ENCODE measurements at places on chromosomes 12 and 14.

DNA sequence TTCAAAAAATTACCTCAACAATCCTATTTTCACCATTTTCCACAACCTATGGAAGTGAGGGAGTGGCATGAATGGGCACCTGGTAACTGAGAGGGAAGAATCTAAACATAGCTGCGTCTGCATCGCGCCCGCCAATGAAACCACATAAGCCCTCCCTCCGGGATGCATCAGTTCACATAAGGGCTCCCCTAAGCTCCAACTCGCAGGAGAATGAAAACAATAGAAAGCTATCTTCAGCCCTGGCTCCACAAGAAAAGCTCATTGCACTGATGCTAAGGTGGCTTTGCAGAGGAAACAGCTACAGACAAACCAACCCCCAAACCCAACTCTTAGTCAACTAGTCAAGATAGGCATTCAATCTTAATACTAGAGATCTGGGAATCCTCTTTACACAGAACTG is 173.3 kb downstream of the FOXN3 start:
- no peak for DNase-seq

GRCh38 chr12:108568338-108569154 is 6.2 kb downstream of the ISCU start:
- DNase-seq, result peak; percentile 29

- DNase-seq, result no peak
These were observed 201.5 kb downstream of the FOXN3 start for GRCh38 chr14:89215531-89215930.

GRCh38 chr14:95828649-95829265 is 47.9 kb upstream of the TUNAR start:
- no peak for DNase-seq
